ENCODE measurements at places on chromosomes 4 and X. TPM values are rescaled to one million over a fixed set of nuclear protein-coding genes. Genes with fewer than 3 reads are reported as not detected.

NDNF gene
- total RNA-seq = 8.6 TPM

SCOC gene
- 49.4 TPM for total RNA-seq

DNA sequence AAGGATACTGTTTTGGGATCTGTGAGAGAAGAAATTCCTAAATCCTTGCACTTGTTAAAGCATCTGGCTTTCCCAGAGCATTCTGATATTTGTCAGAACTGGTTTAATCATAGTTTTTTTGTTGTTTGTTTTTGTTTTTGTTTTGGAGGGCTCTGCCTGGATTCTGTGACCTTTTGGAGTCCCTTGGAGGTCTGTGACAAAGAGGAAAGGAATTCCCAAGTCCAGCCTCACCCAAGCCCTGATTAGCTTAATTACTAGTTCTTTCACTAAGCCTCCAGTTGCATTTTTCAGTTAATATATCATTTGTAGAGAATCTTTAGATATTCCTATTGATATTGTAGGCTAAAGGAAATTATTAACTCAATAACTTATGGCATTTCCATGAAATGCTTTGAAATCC, 711 bp downstream of the ACE2 start:
- H3K27ac ChIP-seq = no peak overlapping the region
- H3K36me3 ChIP-seq = no peaks in the 10 kb centered on the region
- H3K4me1 ChIP-seq = peaks cover 29% of the 10 kb centered on the region
- no peaks in the 10 kb centered on the region for H3K27me3 ChIP-seq
- DNase-seq = no peak

DNA sequence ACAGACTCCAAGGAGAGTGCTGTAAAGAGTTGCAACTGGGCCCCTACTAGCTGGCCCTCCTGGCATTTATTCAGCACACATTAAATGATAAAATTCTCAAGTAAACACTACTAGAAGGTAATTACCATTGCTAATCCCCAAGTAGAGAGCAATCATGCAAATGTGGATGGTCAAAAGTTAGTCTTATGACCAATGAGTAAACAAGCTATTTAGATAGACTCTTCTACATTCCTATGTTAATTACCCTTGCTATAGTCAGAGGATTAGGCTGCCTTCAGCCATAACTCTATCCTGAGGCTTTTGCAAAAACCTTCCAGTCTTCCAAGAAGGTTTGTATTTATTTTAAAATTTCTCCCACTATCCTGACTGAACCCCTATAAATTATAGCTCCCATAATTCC, 28.3 kb upstream of the HPGD start:
- DNase-seq = no peak
- H3K27me3 ChIP-seq = no peaks in the 10 kb centered on the region
- H3K4me1 ChIP-seq = no peaks in the 10 kb centered on the region
- no peak overlapping the region for H3K4me3 ChIP-seq
- H3K27ac ChIP-seq = no peak overlapping the region
- H3K36me3 ChIP-seq = peaks cover 3% of the 10 kb centered on the region

DNA sequence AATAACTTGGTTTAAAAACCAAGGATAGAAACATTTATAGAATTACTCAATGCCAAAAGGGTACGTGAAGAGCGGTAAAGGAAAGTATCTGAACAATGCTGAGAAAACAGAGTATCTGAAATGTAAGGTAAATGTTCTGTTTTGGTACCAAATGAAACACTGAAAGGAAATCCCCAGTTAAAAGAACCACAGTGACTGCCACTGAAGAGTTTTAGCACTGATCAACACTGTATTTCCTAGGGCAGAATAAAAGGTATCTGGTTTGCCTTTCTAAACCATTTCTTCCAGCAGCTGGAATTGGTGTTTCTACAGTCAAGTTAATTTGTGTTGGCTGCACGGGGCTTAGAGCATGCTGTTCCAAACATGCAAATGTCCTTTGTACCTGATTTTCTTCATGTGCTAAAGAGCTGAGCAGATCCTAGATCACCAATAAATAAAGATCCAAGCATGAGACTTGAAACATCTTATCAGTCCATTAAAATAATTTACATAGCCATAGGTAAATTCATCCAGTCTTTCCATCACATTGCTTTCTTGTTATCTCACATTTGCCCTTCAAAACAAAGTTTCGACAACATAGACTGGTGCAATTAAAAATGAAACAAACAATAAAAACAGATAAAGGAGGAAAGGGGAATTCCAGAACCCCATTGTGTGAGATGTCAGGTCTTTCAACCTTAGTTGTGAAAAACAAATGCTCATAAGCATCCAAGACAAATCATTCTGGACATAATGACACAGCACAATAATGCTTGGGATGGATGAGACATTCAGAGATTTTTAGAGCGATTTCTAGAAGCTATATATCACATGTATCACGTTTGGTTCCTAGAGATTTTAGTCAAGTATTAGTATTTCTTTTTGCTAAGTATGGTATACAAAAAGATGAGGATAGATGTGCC, 38.6 kb downstream of the MFAP3L start:
- no peak overlapping the region for H3K4me3 ChIP-seq
- DNase-seq = no peak
- no peaks in the 10 kb centered on the region for H3K4me1 ChIP-seq
- H3K36me3 ChIP-seq = no peaks in the 10 kb centered on the region

DNA sequence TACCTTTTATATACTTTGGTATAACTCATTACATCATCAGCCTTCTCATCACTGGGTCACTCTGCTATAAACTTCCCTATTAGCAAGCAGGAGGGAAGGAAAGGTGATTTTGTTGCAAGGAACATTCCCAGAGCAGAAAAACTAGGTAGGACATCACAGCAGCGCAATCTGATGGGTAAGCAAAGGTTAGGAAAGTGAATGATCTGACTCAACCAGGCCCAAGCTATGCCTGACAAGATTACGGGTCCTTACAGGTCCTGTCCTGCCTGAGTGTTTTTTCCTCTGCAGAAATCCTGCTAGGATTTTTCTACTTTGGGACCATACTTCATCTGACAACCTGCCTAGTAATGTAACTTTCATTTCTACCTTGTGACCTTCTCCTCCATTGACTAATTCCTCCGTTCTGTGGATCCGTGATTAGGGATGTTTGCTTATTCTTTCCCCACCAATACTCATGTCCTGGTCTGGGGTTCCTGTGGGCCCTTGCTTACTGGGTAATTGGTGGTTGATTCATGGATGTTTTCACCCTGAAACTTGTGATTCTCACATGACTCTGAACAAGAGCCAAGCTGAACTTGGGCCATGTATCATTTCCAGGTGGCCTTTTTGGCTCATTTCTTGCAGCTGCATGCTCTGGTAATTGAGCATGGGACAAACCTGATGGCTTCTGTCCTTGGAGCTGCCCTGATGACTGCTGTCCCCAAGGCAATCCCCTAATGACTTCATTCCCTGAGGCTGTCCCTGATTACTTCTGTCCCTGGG, 111.9 kb upstream of the KIT start:
- no peak for DNase-seq
- peaks cover 1% of the 10 kb centered on the region for H3K27me3 ChIP-seq
- peaks cover 21% of the 10 kb centered on the region for H3K4me1 ChIP-seq
- no peak overlapping the region for H3K4me3 ChIP-seq

DNA sequence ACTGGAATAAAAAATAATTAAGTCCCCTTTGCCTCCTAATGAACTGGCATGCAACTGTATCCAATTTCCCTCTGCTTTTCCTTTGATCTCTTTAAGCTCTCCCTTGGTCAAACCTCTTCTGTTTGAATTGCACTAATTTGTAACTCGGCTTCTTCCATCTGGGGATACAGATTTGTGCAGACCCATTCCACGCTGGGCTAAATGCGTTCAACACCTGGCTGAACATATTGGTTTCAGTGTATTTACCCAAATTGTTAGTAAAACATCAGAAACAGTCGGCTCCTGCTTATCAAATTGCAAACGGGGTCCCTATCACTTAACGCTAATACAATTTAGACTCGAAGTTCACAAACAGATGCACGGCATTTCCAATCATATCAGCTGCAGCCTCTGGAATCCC, 124.9 kb upstream of the TAPT1 start:
- H3K4me3 ChIP-seq = no peak overlapping the region
- H3K27me3 ChIP-seq = peaks cover 41% of the 10 kb centered on the region
- no peak for DNase-seq
- H3K4me1 ChIP-seq = no peaks in the 10 kb centered on the region

Measured in mesothelial cell of epicardium (in vitro differentiated cells).